ENCODE measurements at places on chromosomes 2 and 18. TPM values are rescaled to one million over a fixed set of nuclear protein-coding genes. Genes with fewer than 3 reads are reported as not detected.

PID1 gene
- total RNA-seq = 4.0 TPM

DNA sequence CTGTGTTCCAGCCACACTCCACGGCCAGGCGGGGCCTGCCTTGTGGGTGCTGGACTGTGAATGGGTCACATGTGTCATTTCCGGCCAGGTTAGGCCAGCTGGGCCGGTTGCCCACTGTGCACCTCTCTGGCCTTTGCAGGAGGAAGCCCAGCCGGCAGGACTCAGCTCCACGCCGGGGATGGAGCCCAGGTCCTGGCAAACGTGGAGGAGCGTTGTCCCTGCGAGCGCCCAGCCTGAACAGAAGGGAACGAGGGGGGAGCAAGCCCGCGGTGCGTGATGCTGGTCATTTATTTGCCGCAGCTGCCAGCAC, 152.9 kb downstream of the PXDN start:
- DNase-seq = no peak

DNA sequence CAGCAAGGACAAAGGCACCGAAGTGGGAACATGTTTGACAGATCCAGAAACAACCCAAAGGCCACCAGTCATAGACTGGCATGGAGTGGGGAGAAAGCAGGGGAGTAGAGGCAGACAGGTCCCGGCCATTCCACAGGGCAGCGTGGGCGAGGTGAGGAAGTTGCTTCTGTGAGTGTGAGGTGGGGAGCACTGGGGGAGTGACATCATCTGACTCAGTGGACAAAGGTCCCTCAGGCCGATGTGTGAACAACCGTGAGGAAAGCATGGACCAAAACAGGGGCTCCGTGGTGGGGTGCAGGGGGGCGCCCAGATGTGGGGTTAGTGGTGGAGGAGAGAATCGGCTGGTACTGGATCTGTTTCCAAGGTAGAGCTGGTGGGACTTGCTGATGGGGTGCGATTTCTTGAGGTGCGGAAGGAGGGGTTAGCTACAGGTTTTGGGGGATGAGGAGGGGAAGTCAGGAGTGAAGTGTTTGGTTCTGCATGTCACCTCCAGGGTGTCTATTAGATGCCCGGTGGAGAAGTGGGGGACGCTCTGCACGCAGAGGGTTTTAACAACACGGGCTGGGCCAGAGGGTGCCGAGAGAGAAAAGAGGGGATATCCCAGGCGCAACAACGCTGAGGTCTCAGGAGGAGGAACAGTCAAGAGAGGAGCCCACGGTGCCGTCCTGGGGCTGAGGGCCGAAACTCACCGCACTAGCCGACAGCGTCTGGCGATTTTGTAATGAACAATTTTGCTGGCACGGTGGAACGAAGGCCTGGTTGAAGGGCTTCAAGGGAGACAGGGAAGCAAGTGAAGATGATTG, 2.5 kb upstream of the SFT2D3 start:
- no peak for DNase-seq

DNA sequence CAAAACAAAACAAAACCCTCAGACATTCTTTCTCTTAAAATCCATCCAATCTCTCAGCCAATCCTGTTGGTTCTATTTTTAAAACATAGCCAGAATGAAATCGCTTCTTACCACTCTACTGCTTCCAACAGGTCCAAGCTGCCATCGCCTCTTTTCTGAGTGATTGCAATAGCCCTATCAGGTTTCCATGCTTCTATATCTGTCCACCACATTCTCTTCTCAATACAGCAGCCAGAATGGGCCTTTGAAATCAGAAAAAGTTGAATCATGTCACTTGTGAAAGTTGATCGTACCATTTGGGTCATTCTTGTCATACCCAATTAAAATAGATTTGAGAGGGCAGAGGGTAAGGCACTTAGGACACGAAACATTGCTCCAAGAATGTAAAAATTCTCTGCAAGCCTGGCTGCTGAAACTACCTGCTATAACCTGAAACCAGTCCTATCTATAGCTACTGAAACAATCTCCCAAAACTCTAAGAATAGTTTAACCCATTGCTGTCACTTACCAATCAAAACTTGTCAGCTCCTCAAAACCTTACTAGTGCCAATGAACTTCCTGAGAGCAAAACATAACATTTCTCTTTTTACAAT, 3.3 kb upstream of the MTLN start:
- DNase-seq = no peak

- no peak for DNase-seq
These were observed 201.1 kb downstream of the PRKCE start for GRCh38 chr2:45852450-45853150.

RAB6D gene
- not detected for total RNA-seq

DNA sequence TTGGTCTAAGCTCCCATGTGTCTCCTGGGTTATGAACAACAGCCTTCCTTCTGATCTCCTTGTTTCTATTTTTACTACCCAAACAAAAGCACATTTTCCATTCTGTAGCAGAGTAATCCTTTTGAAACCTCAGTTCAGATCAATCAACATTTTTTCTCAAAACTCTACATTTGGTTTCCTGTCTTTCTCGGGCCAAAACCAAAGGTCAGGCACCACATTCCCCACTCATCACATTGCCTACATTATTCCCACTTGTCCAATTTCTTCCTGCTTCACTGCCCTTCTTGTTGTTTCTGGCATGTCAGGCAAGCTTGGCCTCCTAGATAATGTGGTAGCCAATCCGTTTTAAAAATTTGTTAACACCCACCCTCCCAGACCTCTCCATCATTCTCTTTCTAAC, 196.8 kb downstream of the PPP1R1C start:
- no peak for DNase-seq

GRCh38 chr2:36626071-36626470, 28.1 kb upstream of the FEZ2 start:
- DNase-seq = no peak

LINC00305 gene
- total RNA-seq = not detected

GRCh38 chr2:6877402-6878304, at the start of gene RSAD2:
TSS of gene RSAD2 (plus strand) at chr2:6877777. CDS start at chr2:6877801, 24 bp downstream.
- no peak for DNase-seq

GRCh38 chr2:20599001-20599600, 51.8 kb downstream of the HS1BP3 start:
- no peak for DNase-seq

GPR45 gene
- 0.23 TPM for total RNA-seq

KIF1A gene
- 214 TPM for total RNA-seq

DNA sequence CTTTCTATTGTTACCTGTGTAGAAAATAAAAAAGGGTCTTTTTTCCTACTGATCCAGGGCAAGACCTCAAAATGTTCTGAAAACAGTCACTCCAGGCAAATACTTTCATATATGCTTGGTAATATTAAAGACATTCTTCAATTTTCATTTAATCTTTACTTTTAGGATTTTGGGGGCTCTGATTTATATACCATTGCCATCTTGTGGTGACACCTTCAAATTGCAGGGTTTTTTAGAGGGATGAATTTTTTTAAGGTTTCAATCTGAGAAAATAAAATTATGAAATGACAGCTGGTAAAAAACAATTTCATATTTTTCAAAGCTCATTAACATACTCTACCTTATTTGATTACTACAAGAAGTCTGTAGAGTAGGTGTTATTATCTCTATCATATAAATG, 26.8 kb downstream of the MAPK4 start:
- no peak for DNase-seq
